ENCODE measurements at places on chromosomes 3 and 15.

GRCh38 chr3:154310840-154311239 lies 13.4 kb downstream of the DHX36 start:
- DNase-seq = no peak

- DNase-seq = no peak
Measured at GRCh38 chr3:119884161-119884557, 102.3 kb downstream of the NR1I2 start.

DNA sequence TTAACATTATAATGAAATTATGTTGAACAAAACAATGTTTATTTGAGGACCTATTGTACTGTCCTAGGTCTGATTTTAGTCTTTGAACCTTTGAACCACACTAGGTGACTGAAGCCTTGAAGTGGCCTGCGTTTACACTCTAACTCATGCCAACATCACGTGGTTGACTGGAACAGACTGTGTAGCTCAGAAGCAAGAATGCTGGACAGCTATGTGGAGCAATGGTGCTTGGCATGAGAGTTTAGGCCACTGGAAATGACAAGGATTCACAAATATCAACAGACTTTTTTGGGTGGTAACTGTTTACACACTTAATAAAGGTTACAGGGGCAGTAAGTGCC lies 391.5 kb downstream of the RAP2B start:
- no peak for DNase-seq

DNA sequence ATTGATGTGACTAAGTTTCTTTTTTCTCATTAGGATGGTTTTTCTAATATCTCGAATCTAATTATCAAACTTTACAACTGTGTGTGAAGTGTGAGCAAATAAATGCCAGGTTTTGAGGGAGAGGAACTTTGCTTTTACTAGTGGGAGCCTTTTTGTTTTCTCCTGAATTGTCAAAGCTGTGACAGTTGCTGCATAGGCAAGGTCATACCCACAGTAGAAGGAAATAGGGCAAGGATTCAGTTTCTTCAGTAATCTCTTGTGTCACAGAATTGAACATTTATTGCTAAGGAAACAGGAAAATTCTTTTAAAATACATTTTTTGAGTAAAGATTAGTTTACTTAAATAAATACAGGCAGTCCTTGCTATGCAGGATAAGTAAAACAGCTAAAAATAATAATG lies 19.5 kb downstream of the GMPS start:
- no peak for DNase-seq

DNA sequence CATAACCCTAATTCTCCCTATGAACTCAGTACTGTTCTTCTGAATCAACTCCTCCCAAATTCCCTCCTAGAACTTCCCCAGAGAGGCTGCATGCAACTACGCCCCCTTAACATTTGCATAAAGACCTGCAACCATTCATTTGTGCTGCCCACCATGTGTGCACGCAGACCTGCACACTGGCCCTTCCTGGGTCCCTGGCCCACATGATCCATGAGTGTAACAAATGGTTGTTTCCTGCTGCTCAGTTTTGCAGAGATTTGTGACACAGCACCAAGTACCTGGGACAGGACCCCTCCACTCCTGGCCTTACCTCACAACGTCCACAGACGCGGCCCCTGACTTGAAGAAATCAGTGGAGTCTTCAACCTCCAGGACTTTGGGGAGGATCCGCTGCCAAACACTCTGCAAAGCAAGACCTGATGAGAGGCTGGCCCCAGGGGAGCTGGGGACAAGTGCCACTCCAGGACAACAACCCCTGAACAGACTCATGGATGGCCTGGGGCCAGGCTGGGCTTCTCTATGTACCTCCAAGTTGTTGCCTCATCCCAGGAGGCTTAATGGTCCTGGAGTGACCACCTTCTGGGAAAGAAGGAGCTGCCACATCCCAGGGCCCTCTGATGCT lies 33.8 kb downstream of the ALDH1L1 start:
- DNase-seq = no peak

- no peak for DNase-seq
Measured at GRCh38 chr3:2837910-2838309, 272.3 kb downstream of the IL5RA start.

- DNase-seq = no peak
Measured at GRCh38 chr15:36481156-36481555, 98.3 kb upstream of the CDIN1 start.

DNA sequence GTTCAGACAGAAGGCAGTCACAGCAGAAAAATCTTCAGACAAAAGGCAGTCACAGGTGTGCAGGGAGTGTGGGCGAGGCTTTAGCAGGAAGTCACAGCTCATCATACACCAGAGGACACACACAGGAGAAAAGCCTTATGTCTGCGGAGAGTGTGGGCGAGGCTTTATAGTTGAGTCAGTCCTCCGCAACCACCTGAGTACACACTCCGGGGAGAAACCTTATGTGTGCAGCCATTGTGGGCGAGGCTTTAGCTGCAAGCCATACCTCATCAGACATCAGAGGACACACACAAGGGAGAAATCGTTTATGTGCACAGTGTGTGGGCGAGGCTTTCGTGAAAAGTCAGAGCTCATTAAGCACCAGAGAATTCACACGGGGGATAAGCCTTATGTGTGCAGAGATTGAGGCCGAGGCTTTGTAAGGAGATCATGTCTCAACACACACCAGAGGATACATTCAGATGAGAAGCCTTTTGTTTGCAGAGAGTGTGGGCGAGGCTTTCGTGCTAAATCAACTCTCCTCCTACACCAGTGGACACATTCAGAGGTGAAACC lies 27.6 kb downstream of the ZNF589 start:
- no peak for DNase-seq
